ENCODE measurements at places on chromosomes 7 and 10.

DNA sequence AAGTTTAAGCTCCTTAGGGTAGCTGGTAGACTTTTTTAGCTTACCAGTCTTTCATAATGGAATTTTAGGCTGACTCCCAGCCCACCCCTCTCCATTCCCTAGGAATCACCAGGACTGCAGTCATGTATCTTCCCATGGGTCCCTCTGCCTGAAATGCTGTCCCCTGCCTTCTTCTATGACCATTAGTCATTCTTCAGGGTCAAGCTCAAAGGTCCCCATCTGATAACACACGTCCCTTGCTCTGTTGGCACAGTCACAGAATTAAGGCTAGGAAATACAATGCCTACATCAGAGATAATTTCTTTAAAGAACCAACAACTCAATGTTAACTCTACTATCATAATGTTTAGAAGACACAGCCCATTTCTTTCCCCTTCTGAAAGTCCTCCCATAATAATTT lies 140.6 kb downstream of the RAPGEF5 start:
- DNase-seq = no peak

GRCh38 chr10:91935886-91936285 lies 12.3 kb downstream of the BTAF1 start:
- DNase-seq = no peak

DNA sequence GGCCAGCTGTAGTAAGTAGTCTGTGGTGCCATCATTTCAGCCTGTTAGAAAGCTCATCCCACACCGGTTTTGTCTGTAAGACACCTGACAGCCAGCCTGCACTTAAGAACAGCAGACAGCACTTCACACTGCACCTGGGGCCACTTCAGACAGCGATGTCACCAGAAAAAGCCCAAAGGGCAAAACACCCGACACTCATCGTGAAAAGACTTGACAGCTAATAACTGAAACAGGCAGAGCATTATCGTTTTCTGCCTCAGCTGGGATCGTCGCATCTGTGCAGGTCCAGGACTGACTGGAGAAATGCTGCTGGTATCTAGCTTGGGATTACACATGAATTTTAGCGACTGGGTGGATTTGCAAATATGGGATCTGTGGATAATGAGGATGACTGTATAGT lies 16.8 kb upstream of the LAT2 start:
- DNase-seq = no peak

GRCh38 chr7:28990200-28990960 lies 32.2 kb upstream of the TRIL start:
- DNase-seq = no peak

DNA sequence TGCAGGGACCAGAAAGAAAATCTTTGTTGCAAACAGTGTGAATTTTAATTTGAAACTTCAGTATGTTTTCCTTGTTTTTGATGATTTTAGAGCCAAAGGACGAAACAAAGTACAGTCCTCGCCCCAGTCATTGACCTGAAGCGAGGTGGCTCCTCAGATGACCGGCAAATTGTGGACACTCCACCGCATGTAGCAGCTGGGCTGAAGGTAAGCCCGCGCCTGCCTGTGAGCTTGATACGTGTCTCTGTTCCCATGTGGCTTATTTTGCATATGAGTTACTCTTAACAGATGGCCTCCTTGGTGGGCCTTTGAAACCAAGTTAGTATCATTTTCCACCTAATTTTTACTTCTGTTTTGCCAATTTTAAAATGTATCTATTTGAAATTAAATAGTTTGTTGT lies 12.3 kb downstream of the RBM17 start:
- DNase-seq = no peak

DNA sequence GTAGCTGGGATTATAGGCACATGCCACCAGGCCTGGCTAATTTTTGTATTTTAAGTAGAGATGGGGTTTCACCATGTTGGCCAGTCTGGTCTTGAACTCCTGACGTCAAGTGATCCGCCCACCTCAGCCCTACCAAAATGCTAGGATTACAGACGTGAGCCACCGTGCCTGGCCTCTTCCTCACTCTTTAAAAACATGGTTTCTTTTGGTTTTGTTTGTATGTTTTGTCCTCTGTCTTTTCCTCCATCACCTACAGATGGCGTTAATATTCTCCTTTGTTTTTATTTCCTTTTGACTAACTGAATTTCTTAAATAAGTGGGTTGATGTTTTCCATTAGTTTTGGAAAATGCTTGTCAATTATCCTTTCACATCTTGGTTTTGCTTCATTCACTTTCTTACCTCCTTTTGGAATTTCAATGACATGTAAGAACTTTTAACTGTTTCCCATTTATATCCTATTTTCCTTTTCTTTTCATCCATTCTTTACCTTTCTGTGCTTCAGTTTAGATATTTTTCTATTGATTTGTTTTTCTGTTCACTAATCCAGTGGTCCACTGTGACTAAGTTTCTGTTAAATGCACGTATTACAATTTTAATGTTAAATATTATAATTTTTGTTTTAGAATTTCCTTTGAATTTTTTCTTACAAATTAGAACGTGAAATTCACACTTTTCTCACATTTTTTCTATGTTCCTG lies 104.1 kb downstream of the ZNF467 start:
- no peak for DNase-seq

DNA sequence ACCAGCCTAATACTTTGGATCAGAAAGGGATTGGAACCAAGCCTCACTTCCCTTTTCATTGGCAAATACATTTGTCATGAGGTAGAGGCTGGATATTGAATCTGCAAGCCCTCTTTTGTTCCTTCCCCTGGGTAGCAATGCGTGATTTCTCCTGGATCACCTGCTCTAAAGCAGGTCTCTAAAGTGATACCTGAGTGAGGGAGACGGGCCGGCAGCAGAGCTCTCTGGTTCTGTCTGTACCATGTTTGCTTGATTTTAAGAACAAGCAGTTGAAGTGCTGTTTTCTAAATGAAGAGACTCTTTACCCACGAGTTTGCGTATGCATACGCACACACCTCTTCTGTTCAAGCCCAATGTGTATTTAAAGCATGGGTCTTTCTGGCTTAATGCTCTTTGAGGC lies 41.1 kb downstream of the GARS1 start:
- DNase-seq = no peak

DNA sequence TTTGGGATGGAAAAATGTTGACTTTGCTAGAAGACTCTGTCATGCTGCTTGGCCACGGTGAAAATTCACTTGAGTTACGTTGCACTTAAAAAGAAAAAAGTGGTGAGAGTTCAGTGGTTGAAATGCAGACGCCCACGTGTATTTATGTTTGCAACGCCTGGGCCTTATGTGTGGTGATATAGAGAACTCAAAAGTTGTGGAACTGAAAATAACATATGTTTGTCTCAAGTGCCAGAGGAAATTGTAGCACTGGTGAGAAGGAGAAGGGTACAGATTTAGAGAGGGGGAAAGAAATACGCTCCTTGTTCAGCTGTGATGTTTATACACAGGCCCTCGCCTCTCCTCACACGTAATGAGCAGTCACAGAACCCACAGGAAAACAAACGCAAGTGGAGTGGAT lies 73.6 kb downstream of the EMX2 start:
- no peak for DNase-seq

GRCh38 chr7:27953777-27954176 lies 213.8 kb downstream of the TAX1BP1 start:
- DNase-seq = no peak

DNA sequence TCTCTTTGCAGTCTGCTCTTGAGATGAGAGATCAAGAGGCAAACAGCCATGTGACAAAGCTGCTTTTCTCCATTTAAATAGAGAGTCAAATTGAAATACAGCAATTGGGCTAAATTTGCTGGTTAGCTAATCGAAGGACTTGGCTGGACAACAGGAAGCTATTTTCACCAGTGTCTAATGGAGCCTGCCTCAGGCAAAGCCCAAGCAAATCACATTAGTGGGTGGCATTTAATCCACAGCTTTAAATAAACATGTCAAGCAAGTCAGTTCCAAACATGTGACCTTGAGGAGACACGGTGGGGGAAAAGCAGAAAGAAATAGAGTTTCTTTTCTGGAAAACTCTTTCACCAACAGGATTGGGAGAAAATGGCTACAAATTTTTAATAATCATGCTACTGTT lies 180.5 kb upstream of the AOAH start:
- DNase-seq = no peak

- no peak for DNase-seq
Measured at GRCh38 chr7:135755351-135755753, 6.7 kb upstream of the FAM180A start.

DNA sequence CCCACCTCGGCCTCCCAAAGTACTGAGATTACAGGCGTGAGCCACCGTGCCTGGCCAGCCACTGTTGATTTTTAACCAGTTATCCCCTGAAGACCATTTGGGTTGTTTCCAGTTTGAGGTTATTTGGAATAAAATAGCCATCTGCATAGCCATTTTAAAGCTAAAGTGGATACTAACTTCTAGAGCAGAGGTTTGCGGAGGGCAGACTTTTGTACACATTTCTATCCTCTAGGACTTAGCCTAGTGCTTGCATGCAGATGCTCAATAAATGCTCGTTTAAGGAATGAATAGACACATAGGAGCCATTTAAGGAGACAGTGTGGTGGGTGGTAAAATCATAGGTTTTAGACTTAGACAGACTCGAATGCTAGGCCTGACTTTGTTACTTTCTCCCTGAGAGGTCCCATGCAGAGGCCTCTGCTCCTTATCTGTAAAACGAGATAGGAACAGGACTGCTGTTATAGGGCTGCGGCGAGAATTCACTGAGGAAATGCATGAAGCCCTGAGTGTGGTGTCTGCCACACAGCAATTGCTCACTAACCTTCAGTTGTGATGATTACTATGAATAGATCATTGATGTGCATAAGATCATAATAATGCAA lies 75.9 kb downstream of the PFKFB3 start:
- DNase-seq = no peak

DNA sequence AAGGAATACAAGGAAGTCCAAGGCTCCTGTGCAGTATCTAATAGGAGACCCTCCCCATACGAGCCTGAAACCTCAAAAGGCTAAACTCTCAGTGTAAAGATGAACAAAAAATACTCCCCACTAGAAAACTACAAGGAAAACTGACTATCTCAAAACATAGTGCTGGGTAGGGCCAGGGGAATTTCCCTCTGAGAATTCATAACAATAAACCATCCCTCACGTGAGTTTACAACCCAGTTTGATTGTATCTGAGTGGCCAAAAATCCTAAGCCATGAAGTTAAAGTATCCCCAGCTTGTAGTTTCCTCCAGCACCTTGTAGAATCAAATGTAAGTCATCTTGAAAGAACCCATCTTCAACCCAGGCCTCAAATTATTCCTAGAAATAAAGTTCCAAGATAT lies 293.4 kb downstream of the CELF2 start:
- no peak for DNase-seq

DNA sequence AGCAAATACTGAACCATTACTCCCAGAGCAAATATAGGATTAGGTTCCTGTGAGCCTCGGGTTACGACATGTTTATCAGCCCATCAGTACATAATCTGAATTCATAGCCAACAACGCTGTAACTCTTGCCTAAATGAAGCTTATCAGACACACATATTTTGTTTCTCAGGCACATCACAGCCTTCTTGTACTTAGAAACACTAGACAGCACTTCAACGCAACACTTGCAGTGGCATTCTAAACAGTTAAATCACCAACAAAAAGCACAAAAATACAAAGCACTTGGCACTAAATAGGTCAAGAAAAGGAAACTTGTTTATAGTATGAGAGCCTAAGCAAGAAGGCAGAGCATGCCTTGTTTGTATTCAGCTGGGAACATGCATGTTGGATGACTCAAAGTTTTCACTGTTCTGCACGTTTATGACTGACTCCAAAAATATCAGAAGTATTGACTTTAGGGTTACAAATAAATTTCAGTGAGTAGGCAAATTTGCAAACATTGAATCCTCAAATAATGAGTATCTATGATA lies 75.0 kb downstream of the VPS50 start:
- DNase-seq = peak; percentile 28

DNA sequence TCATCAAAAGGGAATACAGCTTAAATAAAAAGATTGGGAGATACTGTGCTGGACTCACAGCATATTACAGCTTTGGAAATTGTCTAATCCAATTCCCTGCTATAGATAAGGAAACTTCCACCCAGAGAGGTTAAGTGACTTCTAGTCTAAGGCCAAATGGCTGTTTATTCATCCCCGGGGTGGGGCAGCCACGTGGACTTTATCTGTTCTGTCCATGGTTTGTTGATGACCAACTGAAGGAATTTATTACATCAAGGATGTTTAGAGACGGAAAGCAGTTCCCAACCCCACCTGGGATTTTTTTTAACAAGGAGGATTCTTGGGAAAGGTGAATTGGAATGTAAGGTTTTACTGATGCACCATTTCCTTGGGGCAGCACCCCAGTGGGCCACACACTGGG lies 88.6 kb downstream of the ATXN7L1 start:
- peak; percentile 12 for DNase-seq

- DNase-seq = no peak
Measured at GRCh38 chr7:22295402-22296264, 61.3 kb downstream of the RAPGEF5 start.

GRCh38 chr10:106614293-106614692 lies 550.2 kb downstream of the SORCS1 start:
- DNase-seq = no peak

- DNase-seq = peak; percentile 41
Measured at GRCh38 chr7:93115796-93116195, 2.0 kb downstream of the SAMD9 start.

DNA sequence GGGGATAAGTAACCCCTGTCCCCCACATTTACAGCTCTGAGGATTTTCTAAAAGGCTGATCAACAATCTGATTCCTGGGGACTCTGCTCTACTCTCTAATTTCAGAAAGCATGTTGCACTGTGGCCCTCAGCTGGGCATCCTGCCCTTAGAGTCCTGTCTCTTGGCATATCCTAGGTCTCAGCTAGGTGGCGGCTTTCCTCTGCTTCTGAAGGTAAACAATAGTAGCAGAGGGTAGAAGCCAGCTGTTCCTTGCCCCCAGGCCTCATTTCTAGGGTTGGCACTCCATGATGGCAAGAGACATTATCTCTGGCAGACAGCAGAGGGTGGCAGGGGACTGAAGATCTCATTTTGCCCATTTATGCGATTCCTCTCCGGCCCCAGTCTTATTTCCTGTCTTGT lies 77.0 kb downstream of the ADCYAP1R1 start:
- no peak for DNase-seq

DNA sequence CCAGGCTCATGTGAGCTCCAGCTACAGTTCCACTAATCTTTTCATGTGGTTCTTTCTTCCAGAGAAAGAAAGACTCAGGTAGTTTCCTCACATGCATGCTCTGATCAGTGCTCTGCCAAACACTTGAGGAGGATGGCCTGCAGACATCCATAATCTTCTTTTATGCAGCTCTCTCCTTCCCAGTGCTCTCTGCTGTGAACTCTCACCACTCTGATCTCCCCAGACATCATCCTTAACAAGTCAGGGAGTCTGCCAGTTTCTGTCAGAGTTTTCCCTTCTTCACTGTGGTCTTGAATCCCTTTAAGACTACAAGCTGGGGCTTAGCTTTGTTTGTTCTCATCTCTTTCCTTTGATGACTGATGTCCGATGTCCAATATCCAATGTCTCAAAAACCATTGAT lies 203.4 kb upstream of the PRKCQ start:
- no peak for DNase-seq

GRCh38 chr7:109901926-109902325 lies 1189.0 kb upstream of the LRRN3 start:
- DNase-seq = no peak

DNA sequence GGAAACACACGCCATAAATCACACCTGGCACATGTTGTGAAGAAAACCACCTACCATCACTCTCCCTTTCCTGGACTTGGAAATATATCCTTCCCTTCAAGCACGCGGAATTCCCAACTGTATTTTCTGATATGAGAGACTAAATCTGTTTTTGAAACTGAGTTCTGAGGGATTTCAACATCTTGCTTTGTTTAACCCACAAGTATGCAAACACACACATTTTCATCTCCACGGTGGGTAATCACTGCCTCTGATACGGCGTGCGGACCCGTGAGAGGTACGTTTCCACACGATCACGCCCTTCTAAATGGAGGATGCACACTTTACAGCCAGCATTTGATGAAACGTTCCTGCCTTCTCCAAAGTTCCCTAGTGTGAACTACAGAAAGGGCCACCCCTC lies 83.4 kb downstream of the ZRANB1 start:
- no peak for DNase-seq

Data from erythroblast (primary cell).